Osteocyte (in vitro differentiated cells): ENCODE measurements at places on chromosomes 6 and 20.
A peak's percentile ranks its signal among the peaks of the same experiment; 100 is the strongest.

DNA sequence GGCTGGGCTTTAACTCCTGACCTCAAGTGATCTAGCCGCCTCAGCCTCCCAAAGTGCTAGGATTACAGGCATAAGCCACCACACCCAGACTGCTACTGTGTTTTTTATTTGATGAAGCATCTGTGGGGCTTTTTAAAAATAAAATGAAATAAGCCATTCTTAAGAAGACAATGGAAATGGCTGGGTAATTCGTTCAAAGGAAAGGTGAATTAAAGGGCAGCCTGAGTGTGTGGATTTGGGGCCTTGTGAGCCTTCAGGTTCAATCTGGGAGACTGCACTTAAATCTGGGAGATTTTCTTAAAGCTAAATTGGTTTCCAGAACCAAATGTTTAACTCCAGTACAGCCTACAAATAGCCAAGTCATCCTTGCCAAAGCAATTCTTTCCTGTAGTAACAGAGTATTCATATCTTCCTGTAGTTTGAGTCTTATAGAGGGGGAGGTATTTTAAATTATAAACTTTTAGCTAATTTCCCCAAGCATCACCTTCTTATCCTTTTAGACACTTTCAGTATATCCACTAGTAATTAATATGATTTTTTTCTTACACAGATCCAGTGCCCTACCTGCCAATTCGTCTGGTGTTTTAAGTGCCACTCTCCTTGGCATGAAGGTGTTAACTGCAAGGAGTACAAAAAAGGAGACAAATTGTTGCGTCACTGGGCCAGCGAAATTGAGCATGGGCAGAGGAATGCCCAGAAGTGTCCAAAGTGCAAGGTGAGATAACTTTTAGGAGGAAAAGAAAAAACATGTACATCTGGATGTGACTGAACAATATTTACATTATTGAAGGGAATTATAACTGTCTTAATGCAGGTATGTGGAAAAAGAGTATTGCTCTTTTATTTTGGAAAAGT, 95.4 kb downstream of the RNF217 start:
- H3K4me1 ChIP-seq: peaks cover 32% of the 10 kb centered on the region
- H3K27ac ChIP-seq: peak overlapping the region; percentile 16
- H3K4me3 ChIP-seq: no peak overlapping the region
- H3K27me3 ChIP-seq: no peaks in the 10 kb centered on the region

DNA sequence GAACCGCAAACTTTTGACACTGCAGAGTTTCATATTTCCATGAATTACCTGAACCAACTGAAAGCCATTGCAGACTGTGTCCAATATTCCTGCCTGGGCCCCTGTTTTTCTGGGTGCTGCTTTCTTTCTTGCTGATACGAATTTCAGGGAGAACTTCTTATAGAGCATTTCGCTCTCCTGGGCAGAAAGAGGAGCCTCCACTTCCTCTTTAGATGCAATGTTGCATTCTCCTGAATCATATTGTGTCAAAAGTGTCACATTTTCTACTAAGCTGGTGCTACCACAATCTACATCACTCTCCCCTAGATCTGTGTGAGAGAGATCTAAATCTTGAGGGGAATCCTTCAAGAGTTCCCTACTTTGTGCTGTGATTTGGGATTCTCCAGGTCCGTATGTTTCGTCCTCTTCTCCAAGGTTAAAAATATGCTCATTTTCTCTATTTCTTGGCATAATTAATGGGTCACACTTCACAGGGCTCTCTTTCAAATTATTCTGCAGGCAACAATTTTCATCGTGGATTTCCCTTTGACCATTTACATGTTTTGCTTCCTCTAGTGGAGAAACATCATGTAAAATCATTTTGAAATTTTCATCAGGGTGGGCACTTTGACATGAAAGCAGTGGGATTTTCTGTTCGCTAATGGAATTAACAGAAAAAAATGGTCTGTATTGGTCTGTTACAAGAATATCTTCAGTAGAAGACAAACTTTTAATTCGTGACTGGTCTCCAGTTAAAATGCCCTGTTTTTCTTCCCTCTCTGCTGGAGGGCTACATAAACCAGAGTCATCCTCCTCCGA, 102.3 kb downstream of the DST start:
- peaks cover 26% of the 10 kb centered on the region for H3K4me1 ChIP-seq
- H3K36me3 ChIP-seq: peaks cover 6% of the 10 kb centered on the region
- DNase-seq: no peak

GRCh38 chr20:53736757-53737395, 143.2 kb upstream of the ZNF217 start:
- H3K4me1 ChIP-seq: peaks cover 79% of the 10 kb centered on the region
- H3K27ac ChIP-seq: peak overlapping the region; percentile 97
- DNase-seq: no peak
- H3K4me3 ChIP-seq: peak overlapping the region; percentile 55
- H3K27me3 ChIP-seq: no peaks in the 10 kb centered on the region

GRCh38 chr6:22357724-22358189, 60.9 kb upstream of the PRL start:
- DNase-seq: no peak
- H3K4me1 ChIP-seq: peaks cover 14% of the 10 kb centered on the region
- no peaks in the 10 kb centered on the region for H3K36me3 ChIP-seq
- H3K27me3 ChIP-seq: no peaks in the 10 kb centered on the region
- H3K27ac ChIP-seq: no peak overlapping the region

- H3K4me3 ChIP-seq: no peak overlapping the region
- no peak overlapping the region for H3K27ac ChIP-seq
- H3K27me3 ChIP-seq: no peaks in the 10 kb centered on the region
- peaks cover 34% of the 10 kb centered on the region for H3K36me3 ChIP-seq
Measured at GRCh38 chr6:39924283-39924682, 10.0 kb downstream of the MOCS1 start.

DNA sequence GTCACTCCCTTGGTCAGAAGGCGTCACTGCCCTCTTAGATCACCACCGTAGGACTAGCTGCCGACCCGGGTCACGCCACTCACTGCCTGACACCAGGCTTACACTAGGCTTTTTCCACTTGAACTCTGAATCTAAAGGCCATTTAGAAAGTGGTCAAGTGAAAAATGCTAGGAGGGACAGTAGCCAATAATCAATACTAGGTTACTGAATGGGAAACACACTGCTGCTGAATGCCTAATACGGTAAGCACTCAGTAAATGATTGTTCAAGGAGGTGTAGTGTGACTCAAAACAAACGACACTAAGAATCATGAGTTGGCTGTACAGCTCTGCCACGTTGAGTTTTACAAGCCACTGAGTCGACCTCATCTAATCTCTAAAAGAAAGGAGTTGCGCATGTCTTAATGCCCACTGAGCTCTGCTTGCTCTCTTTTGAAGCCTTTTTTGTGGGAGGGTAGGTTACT, 760 bp upstream of the IBTK start:
- peaks cover 36% of the 10 kb centered on the region for H3K4me1 ChIP-seq
- DNase-seq: no peak
- no peaks in the 10 kb centered on the region for H3K27me3 ChIP-seq
- no peaks in the 10 kb centered on the region for H3K36me3 ChIP-seq
- H3K27ac ChIP-seq: peak overlapping the region; percentile 99
- H3K4me3 ChIP-seq: peak overlapping the region; percentile 94

GRCh38 chr6:160519603-160520042, 144.5 kb downstream of the LPA start:
- peak overlapping the region; percentile 91 for H3K27ac ChIP-seq
- DNase-seq: no peak
- no peaks in the 10 kb centered on the region for H3K36me3 ChIP-seq
- peaks cover 9% of the 10 kb centered on the region for H3K4me1 ChIP-seq

DNA sequence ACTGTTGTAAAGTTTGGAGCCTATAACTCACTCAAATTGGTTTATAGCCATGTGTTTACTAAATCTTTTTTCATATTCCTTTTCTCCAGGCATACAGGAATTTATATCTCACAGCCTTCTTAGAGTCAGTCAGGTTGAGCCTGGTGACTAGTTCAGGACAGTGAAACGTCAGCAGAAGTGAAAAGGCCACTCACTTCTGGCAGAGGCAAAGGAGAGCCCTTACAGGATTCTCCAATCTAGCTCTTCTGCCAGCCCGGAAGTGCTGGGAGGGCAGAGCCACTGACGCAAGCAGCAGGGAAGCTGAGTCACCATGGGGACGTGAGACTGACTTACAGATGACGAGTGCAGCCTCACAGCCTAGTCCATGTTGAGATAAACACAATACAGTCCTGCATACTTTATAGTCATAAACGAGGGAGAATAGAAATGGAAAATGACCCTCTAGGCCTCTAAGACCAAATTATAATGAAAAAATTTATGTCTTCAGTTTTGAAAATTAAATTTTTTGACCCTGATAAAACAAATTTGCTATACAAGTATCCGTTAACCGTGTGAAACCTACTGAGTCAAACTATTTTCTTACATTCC, 1.3 kb downstream of the PXT1 start:
- H3K4me3 ChIP-seq: no peak overlapping the region
- H3K4me1 ChIP-seq: peaks cover 45% of the 10 kb centered on the region
- H3K27ac ChIP-seq: peak overlapping the region; percentile 97
- H3K36me3 ChIP-seq: peaks cover 2% of the 10 kb centered on the region

GRCh38 chr6:132797951-132798868, at the start of gene SLC18B1:
Gene SLC18B1, minus strand, starts transcription at chr6:132798637. Its CDS starts 181 bp downstream, at chr6:132798456.
- peak within 1 kb of the TSS; percentile 84 for H3K4me3 ChIP-seq
- peak within 1 kb of the TSS; percentile 12 for H3K27ac ChIP-seq
- DNase-seq: no peak
- H3K36me3 ChIP-seq: peaks cover 2% of the 10 kb centered on the region
- H3K27me3 ChIP-seq: peaks cover 15% of the 10 kb centered on the region

DNA sequence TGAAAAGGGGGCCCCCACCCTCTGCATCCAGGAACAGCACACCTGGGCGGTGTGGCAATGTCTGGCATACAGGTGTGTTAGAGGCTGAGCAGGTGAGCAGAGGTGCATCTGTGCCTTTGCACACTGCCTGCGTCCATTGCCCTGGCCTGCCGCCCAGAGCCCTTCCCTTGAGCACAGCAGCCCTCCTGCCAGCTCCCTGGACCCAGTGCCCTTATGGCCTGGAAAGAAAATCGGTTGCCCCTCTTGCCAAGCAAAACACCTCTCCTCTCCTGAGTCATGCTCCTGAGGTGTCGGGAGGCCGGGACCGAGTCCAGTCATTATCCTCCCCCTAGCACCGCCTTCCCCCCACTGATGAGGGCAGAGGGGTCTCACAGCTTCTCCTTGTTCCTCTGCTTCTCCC, 259.9 kb downstream of the SMOC2 start:
- DNase-seq: no peak
- no peak overlapping the region for H3K27ac ChIP-seq
- peaks cover 3% of the 10 kb centered on the region for H3K4me1 ChIP-seq
- no peaks in the 10 kb centered on the region for H3K36me3 ChIP-seq
- H3K27me3 ChIP-seq: peaks cover 3% of the 10 kb centered on the region
- no peak overlapping the region for H3K4me3 ChIP-seq

GRCh38 chr6:37182736-37183590, 13.0 kb downstream of the PIM1 start:
- no peaks in the 10 kb centered on the region for H3K36me3 ChIP-seq
- H3K4me3 ChIP-seq: no peak overlapping the region
- no peak overlapping the region for H3K27ac ChIP-seq
- no peak for DNase-seq
- peaks cover 2% of the 10 kb centered on the region for H3K4me1 ChIP-seq

GRCh38 chr6:73612611-73613010, 41.2 kb downstream of the SLC17A5 start:
- H3K27me3 ChIP-seq: no peaks in the 10 kb centered on the region
- DNase-seq: no peak
- H3K4me3 ChIP-seq: no peak overlapping the region
- no peak overlapping the region for H3K27ac ChIP-seq

DNA sequence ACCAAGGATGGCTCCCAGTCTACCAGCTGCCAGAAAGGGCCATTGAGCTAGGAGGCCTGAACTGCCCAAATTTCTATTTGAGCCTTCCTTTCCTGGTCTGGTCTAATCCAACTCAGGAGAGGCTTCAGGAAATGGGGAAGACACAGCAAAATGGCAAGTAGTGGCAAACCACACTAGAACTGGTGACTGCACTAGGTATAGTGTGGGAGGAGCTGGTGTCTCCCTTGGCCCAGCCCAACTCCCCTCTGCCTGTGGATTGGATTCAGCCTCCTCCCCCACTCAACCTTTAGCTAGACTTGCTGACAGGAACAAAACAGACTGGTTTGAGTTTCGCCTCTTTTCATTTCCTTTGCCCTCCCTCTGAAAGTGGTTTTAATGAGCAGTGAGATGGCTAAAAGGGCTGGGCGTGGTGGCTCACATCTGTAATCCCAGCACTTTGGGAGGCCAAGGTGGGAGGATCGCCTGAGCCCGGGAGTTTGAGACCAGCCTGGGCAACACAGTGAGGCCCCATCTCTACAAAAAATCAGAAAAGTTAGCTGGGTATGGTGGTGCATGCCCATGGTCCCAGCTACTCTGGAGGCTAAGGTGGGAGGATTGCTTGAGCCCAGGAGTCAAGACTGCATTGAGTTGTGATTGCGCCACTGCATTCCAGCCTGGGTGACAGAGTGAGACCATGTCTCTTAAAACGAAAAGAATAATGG, 17.5 kb downstream of the MRPS18A start:
- H3K36me3 ChIP-seq: peaks cover 16% of the 10 kb centered on the region
- no peak overlapping the region for H3K4me3 ChIP-seq
- no peak for DNase-seq
- H3K4me1 ChIP-seq: peaks cover 21% of the 10 kb centered on the region
- no peak overlapping the region for H3K27ac ChIP-seq
- H3K27me3 ChIP-seq: no peaks in the 10 kb centered on the region

GRCh38 chr6:127737009-127737486, 160.1 kb downstream of the C6orf58 start:
- DNase-seq: no peak
- no peak overlapping the region for H3K4me3 ChIP-seq
- H3K4me1 ChIP-seq: peaks cover 11% of the 10 kb centered on the region
- H3K27me3 ChIP-seq: peaks cover 13% of the 10 kb centered on the region
- no peaks in the 10 kb centered on the region for H3K36me3 ChIP-seq

DNA sequence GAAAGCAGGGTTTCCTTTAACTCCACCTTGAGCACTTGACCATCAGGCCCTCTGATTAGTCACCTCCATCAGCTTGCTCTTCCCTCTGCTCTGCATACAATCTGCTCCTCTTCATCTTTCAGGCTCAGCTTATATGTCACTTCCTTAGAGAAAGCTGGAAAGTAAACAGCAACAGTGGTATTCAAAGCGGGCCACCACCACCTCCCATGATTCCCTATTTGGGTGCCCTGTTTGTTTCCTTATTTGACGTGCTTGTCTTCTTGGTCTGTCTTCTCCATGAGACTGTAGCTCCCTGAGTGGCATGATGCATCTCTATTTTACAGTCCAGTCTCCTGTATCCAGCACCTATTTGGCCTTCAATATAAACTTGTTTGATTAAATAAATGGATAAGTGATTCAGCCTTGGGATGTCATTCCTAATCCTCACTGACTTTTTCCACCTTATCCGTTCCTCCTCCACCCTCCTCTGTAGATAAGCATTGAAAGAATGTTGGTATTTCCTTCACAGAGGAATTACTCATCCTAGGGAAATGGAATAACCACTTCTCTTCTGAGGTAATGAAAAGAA, 102.8 kb upstream of the SGK1 start:
- H3K36me3 ChIP-seq: no peaks in the 10 kb centered on the region
- H3K4me1 ChIP-seq: peaks cover 45% of the 10 kb centered on the region
- no peak for DNase-seq
- H3K27me3 ChIP-seq: no peaks in the 10 kb centered on the region

DNA sequence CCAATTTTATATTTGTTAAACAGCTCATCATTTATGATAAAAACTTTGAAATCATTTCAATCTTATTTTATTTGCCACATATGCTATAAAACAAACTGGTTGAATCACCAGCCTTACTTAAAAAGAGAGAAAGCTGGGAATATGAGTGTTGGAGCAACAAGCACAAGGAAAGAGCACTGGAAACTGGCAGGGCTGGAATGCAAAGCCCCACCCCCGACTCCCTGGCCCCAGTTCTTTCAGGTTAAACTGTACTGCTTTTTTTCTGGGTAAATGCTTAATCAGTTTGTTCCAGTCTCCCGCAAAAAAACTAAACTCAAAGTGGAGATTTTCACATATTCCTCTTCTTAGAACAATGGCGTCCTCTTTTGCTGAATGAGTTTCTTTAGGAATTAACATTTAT, 433.8 kb upstream of the NOX3 start:
- no peaks in the 10 kb centered on the region for H3K36me3 ChIP-seq
- H3K4me3 ChIP-seq: no peak overlapping the region
- peaks cover 5% of the 10 kb centered on the region for H3K27me3 ChIP-seq
- H3K4me1 ChIP-seq: no peaks in the 10 kb centered on the region
- no peak for DNase-seq
